ENCODE measurements at places on chromosomes 5 and 9. TPM values are rescaled to one million over a fixed set of nuclear protein-coding genes. Genes with fewer than 3 reads are reported as not detected.

The SPINK6 gene
- total RNA-seq = not detected

The ANKHD1 gene
- total RNA-seq = 42.4 TPM

The ARRDC3 gene
- 75.8 TPM for total RNA-seq

DNA sequence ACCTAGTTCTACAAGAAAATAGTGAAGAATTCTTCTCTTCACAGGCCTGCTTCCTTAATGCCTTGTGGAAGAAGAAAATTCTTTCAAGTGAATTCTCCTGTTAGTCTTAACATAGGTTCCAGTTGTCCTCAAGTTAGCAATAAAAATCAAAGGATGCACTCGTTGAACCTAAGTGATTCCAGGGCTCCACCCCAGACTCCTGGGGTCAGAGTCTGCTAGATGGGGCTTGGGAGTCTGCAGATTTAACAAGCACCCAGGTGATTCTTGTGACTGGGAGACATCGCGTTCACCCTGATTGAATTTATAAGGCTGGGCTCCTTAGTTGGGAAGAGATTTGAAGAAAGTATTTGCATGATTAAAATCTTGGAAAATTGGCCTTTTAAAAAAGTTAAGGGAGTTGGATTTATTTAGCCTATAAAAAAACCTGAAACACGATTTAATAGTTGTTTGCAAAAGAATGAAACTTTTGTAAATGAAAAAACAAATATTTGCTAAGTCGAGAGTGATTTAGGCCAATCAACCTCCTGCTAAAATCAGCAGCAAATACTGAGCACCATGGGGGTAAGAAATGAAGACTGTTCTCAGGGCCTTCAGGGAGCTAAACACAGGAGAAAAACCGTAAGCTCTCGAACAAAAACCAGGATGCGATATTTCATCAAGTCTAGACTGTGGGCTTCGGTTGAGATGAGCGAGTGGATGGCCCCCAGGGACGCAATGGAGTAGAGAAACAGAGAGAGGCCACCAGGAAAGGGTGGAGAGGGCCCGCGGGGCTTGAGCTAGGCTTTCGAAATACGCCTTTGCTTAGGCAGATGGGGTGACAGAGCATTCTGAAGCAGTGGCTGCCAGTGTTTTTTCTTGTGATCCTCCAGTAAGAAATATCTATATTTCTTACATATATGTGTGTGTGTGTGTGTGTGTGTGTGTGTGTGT is 86.9 kb upstream of the TTC23L start:
- DNase-seq = no peak

- no peak for DNase-seq
Measured at GRCh38 chr5:94562327-94562971, 56.0 kb downstream of the KIAA0825 start.
